RPMI8226 (cell line): ENCODE measurements at places on chromosomes 13 and 19.

- no peak for DNase-seq
These were observed 43.8 kb downstream of the ESD start for GRCh38 chr13:46753137-46753536.

DNA sequence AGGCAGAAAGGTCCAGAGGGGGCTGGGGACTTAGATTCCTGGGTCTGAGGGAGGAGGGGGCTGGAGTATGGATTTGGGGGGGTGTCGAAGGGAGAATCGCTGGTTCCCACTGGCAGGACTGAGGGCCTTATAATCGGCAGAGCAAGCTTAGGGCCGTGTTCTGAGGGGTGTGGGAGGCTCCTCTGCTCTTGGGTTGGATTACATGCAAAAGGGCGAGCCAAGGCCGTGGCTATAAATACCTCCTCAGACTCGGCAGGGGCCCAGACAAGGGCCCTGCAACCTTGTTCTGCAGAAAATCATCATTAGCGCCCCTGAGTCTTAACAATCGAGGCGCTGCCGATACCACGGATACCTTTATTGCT, 707 bp upstream of the MAMSTR start:
- no peak for DNase-seq

DNA sequence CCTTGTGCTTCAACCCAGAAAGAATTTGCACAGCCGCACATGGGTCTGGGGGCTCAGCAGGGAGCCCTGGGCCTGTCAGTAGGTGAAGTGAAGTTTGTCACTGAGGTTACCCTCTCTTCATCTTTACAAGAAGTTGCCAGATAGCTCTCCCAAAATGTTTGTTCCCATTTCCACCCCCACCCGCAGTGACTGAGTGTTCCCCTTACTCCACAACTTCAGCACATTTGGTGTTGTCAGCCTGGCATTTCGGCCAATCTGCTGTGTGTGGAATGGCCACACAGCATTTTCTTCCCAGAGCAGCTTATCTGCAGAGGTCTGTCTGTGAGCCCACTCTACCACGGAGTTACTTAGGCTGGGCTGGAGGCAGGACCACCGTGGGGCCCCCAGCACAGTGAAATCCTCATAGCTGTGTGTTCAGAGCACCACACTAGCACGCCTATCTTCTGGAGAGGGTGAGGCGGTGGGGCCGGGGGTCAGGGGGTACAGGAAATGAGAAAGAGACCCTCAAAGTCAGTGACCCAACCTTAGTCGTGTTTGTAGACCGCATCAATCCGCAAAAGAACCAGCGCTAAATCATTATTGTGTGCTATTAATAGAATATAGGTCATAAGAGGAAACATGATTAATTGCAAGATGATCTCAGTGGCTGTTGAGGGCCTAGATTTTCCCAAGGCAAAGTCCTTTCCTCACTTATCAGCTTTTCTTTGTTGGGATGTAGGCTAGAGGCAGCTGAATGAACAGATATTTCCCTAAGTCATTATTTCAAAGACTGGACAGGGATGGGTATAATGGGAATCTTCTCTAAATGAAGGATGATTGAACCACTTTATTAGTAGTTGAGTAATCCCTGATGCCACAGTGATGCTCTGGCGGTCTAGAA, 116.0 kb downstream of the SIPA1L3 start:
- DNase-seq, result no peak

DNA sequence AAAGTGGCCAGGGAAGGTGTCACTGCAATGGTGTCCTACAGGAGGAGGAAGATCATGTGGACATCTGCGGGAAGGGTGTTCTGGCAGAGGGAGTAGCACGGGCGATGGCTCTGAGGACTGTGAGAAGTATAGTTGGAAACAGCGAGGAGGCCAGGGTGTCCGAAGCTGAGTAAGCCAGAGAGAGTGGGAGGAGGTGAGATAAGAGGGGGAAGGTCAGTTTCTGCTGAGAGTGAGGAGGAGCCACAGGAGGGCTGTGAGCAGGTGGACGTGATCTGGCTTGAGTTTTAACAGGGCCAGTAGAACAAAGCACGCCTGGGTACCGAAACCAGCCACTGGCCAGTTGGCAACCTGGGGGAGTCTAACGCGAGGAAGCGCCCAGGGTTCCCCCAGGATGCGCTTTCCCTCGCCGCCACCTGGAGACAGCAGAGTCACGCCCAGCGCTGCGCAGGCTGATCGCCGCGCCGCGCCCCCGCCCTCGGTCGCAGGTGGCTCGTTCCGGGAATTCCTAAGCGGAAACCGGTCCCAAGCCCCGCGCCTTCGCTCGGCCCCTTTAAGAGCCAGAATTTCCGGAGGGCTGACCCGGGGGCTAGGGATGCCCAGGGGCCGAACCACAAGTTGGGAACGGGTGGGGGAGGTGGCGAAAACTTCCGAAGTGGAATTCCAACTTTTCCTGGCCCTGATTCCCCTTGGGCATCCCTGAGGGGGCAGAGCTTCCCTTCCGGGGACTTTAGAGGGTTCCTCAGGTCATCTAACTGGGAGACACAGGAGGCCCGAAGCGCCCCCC, 1.1 kb upstream of the LSR start:
- DNase-seq, result peak; percentile 83

DNA sequence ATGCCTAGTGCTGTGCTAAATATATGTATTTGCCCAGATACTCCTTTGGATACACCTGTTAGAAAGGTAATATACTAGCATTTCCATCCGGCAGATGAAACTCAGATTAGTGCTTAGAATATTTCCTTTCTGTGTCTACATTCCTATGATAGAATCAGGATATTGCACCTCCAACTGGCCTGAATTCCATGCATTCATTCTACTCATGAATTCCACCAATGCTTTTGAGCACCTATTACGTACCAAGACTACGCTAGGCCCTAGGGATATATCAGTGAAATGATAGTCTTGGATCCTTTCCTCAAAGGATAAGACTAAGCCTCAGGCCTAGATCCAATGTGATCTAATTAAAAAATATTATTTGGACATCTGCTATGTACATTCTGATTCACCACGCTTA, 223.8 kb upstream of the SERP2 start:
- no peak for DNase-seq

- DNase-seq, result no peak
These were observed at the start of gene DAZAP1 for GRCh38 chr19:1407528-1408299. Gene DAZAP1, plus strand, starts transcription at chr19:1407586. Its CDS starts 188 bp downstream, at chr19:1407774.

- no peak for DNase-seq
These were observed 5.4 kb downstream of the DIAPH3 start for GRCh38 chr13:60158321-60158801.
